Stimulated activated CD8-positive, alpha-beta memory T cell treated with anti-CD3 and anti-CD28 coated beads, Interleukin-2, amount 100 ng/mL, for 1 hour (primary cell): ENCODE measurements at places on chromosomes 1 and 21.

GRCh38 chr1:172397633-172398032 is 22.9 kb upstream of the C1orf105 start:
- no peak for DNase-seq

- DNase-seq: no peak
These were observed 1.9 kb downstream of the MTFR1L start for GRCh38 chr1:25821630-25822091.

GRCh38 chr1:201288765-201289164 is 5.5 kb downstream of the PKP1 start:
- no peak for DNase-seq

- no peak for DNase-seq
These were observed 3.6 kb upstream of the ZDHHC18 start for GRCh38 chr1:26822737-26823395.

- no peak for DNase-seq
These were observed 17.5 kb downstream of the COL9A2 start for GRCh38 chr1:40299366-40300248.

DNA sequence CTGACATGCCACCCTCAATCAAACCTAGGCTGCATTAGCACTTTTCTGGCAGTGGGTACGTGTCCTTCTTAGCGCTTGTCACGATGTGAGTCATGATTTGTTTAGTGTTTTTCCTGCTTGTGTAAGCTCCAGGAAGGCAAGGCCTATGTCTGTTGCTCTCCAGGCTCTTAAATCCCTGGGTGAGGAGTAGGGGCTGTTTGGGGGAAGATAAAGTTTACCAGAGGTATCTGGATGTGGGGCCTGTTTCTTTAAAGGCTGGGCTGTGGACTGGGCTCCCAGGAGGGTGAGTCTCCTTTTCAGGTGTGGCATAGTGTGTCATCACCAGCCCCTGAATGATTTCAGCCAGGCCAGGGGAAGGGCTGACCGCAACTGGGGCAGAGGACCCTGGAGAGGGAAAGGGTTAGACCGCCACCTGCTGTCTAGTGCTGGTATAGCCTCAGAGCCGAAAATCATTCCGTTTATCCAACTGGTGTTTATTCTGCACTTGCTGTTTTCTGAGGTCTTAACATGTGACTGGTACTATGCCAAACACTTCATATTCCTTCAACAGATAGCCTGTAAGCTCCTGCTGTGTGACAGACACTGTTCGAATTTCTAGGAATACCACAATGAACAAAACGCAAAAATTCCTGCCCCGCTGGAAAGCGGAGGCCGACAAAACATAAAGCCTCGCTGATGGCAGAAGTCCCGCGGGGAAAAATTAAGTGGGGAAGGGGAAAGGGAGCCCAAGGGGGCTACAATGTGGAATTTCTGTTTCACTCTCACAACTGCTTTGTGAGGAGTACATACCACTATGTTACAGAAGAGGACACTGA is 9.7 kb downstream of the SERINC2 start:
- peak; percentile 48 for DNase-seq

DNA sequence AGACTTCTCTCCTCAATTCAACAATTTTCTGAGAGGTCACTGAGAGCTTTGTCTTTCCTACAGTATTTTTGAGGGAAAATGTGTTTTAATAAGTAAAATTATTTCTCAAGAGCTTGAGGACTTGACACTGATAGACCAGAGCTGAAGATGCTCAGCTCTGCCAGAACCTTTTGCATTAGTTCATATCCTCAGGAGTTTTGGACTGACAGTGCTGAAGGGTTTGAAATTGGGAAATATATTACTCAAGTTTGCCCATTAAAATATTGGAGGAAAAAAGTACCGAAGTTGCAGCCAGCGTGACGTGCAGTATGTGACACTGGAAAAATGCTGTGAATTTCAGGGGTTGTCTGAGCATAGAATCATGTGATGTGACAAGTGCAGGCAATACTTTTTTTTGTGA is 346.6 kb upstream of the DPYD start:
- no peak for DNase-seq

- DNase-seq: no peak
These were observed 32.0 kb upstream of the LAPTM5 start for GRCh38 chr1:30789388-30790255.

- DNase-seq: no peak
These were observed 35.2 kb downstream of the TEX35 start for GRCh38 chr1:178548108-178548507.

GRCh38 chr1:15850471-15851001 is 3.0 kb downstream of the SPEN start:
- DNase-seq: no peak

DNA sequence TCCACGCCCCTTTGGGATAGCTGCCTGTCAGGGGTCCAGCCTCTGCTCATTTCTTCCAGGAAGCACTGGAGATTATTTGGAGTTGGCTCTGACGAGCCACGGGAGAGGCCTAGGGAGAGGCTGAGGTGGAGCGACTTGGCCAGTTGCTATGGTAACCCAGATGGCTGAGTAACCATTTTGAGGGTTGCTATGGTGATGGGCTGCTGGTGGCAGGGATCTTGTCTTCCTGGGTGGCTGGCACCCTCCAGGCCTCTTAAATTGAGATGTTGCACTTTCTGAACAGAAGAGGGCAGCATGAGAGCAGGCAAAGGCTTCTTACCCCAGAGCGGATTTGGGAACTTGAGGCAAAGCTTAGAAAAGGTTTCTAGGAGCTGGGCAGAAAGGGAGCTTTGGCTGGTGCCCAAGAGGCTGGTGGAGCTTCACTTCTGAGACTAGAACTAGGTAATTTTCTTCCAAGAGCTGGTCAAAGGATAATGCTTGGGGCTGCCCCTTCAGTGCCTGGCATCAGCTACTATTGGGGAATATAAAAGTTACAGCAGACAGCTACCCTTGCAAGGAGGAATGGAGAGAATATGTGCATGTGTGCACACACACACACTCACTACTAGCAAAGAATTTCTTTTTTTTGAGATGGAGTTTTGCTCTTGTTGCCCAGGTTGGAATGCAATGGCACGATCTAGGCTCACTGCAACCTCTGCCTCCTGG is 72.5 kb downstream of the NDUFS5 start:
- peak; percentile 34 for DNase-seq
